ENCODE measurements at places on chromosomes 1 and 21.

DNA sequence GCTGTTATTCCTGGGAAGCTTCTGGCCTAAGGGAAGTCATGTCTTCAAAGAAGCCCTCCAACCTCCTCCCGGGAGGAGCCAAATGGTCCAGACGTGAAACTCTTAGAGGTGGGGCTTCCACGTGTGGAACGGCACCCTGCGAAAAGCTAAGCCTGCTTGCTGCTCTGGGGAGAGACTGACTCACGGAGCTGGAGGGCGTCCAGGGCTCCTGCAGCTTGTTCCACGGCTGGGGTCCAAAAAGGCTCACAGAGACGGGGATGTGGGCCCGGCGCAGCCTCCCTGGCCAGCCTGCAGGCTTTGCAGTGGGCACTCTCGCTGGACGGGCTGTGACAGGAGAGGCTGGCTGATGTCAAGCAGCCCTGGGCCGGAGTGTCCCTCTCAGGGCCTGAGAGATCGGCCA, 105.1 kb downstream of the COLGALT2 start:
- DNase-seq, result no peak

- DNase-seq, result no peak
Measured at GRCh38 chr1:213623064-213623581, 364.6 kb upstream of the PROX1 start.

DNA sequence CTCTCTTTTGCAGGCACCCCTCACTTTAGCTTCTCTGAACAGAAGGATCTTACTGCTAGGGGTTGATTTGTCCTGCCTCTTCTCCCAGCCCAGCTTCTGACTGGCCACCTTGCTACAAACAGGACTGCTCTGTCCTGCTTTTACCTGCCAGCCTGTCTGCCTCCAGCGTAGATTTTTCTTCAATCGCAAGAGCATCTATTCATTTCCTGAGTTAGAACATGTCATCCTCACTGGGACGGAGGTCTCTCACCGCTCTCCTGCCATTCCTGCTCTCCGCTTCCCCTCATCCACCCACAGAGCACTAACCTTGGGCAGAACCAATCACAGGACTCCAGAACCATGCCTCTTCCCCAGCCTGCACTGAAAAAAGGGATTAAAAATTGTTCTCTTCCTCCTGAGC, 3.5 kb upstream of the ATP1B1 start:
- DNase-seq, result no peak

GRCh38 chr1:118366286-118366685, 181.3 kb upstream of the SPAG17 start:
- DNase-seq, result no peak

DNA sequence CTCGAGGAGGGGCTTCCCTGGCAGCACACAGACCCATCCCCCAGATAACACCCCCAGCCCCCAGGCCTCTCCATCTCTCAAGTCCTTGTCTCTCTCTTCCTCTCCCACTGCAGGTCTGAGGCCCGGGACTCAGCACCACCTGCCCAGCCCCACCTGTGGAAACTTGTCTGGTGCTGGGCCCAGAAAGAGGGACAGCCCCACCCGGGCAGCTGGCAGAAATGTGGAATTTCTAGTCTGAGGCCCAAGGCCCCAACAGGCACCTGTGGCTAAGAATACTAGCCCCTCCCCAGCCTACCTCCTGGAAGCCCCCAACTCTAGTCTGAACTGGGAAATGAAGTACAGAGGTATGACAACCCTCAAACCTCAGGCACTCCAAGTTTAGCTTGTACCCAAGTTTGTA, 15.4 kb downstream of the TTC39A start:
- DNase-seq, result no peak

GRCh38 chr1:174800216-174800851, 199.4 kb upstream of the CACYBP start:
- DNase-seq, result no peak
